ENCODE measurements at places on chromosomes 5 and 9.
A peak's percentile ranks its signal among the peaks of the same experiment; 100 is the strongest.

GRCh38 chr5:83518319-83519061 is 46.9 kb downstream of the VCAN start:
- no peak for DNase-seq

- DNase-seq, result no peak
Measured at GRCh38 chr5:135208555-135208902, 174.5 kb upstream of the PITX1 start.

DNA sequence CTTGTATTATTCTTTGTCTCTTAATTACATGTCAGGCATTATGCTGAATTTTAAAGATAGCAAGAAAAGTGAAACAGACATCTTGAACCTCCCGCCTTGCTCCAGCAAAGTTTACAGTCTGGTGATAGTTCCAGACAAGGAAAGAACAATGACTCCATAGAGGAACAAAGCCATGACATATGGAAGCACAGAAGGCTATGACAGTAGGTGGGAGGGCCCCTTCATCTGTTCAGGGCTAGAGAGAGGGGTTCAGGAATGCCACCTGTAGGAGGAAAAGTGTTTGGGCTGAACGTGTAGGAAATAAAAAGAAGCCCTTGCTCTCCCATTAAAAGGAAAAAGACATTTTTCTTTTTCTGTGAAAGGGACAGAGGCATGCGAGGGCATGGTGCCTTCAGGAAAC is 315.6 kb downstream of the TRIM32 start:
- DNase-seq, result peak; percentile 64

DNA sequence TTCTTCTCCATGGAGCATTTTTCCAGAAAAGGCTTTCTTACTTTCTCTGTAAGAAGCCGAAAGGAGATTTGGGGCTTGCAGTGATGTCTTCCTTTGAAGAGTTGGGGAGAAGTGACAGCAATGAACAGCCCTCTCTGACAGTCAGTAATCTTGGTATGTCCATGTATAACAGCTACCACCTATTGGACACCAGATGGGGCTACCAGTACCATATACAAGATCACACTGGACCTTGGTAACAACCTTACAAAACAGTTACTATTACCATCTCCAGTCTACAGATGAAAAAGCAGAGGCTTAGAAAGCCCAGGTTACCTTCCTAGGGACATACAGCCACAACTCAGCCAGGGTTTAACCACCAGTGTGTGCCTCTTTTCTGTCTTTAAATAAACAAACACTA is 272.7 kb upstream of the TRPC7 start:
- peak; percentile 2 for DNase-seq

- peak; percentile 93 for DNase-seq
Measured at GRCh38 chr9:130751631-130752355, 58.2 kb downstream of the EXOSC2 start.

DNA sequence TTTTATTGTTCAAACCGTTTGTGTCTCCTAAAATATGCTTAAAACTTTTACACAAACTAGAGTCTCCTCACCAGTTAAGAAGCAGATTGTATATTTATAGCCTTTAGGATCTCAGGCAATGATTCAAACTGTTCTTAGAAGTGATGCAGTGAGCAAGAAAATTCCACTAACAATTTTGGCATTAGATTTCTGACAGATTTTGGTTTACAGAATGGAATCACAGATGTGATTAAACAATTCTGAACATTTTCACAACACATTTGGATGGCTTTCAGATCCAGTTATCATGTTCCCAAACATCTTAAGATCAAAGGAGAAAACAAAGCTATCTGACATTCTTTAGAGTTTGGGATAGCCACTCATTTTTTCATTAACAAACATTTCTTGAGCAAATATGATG is 181.7 kb upstream of the RIOK2 start:
- DNase-seq, result no peak

GRCh38 chr5:137561608-137562007 is 62.5 kb upstream of the SPOCK1 start:
- DNase-seq, result no peak

DNA sequence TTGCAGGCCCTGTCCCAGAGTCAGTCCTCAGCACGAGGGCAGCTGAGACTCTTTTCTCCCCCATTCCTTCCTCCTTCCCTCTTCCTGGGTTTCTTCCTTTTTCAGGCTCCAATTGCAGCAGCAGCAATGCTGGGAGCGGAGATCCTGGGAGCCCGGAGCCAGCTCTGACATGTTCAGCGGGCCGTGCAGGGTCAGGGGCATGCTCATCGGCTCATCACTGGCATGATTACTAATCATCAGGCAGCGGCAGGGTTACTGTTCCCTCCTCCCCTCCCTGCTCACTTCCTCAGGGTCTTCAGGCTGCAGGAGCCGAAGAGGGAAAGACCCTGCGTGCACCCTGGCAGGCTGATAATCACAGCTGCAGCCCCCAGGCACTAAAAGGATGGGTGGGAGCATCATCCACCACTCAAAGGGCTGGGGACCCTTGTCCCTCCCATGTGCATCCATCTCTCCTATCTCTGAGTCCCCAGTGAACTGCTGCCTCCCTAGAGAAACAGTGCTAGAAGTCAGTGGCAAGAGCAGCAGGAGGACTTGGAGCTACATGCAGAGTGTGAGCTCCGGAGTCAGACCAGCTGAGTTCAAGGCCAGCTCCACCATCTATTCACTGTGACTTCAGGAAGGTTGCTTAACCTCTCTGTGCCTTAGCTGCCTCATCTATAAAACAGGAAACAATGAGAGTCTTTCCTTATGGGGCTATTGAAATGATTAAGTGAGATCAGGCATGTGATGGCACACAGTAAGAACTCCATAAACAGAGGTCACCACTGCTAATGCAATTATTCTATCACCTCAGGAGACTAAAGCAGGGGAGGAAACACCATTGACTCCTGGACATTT is 7.8 kb upstream of the KCNIP1 start:
- DNase-seq, result no peak

DNA sequence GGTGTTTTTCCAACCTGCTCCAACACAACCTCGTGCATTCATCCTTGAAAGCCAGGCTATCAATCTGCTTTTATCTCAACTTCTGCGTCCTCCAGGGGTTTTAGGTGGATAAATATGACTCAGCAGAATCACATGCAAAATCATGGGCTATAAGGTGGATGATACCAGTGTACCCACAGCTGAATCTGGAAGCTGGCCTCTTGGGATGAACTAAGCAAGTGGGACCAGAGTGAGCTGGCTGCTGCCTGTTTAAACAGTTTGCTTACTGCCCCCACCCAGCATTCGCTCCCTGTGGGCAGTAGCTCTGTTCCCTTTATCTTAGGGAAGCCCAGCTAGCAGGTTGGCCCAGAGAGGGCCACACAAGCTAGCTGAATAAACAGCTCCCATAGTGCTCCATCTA is 194.0 kb downstream of the CRB2 start:
- no peak for DNase-seq

DNA sequence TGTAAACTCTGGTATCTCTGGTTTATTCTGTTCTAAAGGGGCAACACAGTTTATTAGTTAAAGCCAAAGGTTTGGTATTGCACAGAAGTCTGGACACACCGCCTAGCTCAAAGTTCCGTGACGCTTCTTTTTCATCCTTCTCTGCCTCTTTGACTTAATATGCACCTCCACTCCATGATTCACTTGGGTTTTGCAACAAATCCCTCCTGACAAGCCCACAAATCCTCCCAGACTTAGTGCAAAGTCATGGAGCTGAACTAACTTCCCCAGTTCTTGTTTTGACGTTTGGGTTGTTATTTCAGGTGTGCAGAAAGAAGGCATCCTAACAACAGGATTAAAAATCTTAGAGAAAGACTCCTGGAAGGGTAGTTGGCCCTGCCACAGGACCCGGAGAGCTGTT is 441.6 kb upstream of the DMAC1 start:
- DNase-seq, result no peak

DNA sequence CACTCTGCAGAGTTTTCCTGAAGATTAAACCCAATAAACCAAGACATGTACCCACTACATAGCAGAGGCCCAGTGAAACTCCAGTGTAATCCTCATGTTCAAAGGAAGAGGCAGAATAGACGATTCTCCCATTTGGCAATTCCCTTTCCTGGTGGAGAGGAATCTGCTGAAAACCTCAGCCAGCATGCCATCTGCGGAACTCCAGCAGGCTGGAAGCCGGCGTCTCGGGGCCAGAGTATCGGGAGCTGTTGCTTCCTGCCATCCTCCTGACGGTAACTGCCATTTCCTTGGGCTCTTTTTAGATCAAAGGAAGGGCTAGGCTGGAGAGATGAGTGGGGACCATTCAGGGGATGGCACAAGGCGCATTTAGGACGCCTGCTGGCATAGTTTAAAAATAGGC is 20.5 kb downstream of the NEURL1B start:
- no peak for DNase-seq

DNA sequence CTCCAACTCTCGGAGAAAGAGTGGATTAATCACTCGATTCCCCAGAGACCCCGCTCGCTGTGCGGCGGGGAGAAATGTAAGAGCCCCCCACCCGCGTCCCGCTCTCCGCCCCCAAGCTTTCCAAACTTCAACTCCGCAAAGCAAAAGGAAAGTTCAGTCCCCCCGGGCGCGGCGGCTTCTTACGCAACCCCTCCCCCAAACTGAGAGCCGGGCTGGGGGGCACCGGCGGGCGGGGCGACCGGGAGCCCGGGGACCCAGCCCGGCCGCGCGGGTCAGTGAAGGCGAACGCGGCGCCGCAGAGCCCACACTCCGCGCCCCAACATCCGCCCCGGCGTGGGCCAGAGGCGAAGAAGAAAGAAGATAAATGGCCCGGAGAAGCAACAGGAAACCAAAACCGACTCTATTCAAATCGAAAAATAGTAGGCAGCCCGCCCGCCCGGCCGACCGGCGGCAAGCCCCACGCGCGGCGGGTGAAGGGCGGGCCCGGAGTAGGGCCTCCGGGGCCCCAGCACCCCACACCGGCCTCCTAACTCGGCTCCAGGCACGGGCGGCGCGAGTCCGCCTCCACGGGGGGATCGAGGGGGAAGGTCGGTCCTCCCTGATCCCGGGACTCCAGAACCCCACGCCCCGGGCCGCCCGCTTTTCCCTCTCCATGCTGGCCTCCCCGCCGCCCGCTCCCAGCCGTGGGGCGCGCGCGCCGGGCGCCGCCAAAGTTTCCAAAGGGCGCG is 720 bp downstream of the NOTCH1 start:
- no peak for DNase-seq

- peak; percentile 62 for DNase-seq
Measured at GRCh38 chr5:28344836-28345433, 1306.5 kb upstream of the CDH9 start.
